Small intestine (tissue), 16 donors: ENCODE measurements at places on chromosomes 4 and X.

DNA sequence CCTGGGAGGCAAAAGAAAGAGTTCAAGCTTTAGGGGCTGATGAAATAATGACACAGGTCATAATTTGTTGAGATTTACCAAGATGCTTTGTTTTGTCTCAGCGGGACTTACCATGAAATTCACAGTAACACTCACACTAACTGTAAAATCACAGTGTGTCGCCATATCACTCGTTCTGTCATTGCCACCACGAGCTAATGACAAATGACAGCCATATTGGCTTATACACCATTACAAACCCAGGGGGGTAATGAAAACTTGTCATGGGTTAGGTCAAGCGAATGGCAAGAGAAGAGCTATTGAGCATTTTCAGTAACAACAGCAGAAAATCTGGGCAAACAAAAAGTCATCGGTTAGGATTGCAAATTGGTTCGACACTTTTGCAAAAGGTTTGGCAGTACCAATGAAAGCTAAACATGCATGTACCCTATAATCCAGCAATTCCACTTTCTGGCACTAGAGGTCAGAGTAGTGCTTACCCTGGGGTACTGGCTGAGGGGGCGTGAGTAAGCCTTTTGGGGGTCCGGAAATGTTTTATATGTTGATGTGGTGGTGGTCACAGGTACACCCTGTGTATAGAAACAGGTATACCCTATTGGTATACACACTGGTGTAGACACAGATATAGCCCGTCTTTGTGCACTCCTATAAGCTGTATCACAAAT is 83.9 kb upstream of the RAI2 start:
- no peak for DNase-seq

DNA sequence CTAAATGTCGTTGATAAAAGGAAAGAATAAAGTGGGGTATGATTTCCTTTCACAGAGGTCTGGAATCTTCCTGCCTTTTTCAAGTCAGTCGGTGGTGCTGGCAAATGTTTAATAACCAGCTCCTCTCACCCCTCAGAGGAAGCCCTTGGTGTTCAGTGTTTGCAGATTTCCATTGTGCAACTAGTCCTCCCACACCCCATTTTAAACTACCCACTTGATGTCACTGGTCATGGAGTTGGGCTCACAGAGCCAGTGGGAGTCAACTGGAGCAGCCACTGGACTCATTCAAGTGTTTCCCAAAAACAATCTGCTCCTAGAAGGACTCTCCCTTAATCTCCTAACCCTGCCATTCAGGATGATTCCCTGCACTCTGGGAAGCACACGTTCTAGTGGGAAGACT is 149.2 kb downstream of the PTTG2 start:
- no peak for DNase-seq

- DNase-seq: no peak
These were observed 183.6 kb upstream of the TRPC5 start for GRCh38 chrX:112266136-112266535.

DNA sequence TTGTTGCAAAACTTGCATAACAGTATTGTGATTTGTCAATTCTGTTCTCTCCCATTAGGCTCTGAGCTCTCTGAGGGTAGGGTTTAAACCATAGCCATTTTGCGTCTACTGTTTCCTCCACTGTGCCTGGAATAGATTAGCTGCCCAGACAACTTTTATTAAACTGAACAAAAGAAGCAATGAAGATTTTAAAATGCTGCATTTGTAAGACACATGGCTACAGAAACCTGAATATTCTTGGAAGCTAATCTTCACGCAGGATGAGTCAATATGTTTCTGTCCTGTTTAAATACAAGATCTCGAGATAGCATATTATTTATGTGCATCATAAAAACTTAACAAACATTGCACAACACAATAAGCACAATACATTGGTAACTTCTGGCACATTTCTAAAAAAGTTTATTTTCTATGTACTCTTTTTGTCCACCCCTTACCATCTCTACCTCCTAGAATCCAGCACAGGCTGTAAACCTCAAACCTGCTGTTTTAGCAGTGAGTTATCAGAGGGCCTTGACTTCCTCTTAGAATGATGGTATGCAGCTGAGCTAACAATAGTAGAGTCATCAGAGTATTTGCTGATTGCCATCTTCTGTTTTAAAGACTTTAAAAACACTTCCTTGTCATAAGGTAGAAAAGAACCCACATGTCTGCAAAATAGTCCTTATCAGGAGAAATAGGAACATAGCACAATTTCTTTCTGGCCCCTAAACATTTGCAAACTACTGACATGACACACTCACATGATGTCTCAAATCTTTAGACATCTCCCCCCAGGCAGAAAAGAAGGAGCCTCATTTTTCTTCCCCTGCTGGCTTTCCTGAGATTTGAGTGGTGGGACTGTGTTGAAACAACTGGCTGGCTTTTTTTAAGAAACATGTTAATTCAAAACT is 10.6 kb upstream of the CCNG2 start:
- peak; percentile 56 for DNase-seq

DNA sequence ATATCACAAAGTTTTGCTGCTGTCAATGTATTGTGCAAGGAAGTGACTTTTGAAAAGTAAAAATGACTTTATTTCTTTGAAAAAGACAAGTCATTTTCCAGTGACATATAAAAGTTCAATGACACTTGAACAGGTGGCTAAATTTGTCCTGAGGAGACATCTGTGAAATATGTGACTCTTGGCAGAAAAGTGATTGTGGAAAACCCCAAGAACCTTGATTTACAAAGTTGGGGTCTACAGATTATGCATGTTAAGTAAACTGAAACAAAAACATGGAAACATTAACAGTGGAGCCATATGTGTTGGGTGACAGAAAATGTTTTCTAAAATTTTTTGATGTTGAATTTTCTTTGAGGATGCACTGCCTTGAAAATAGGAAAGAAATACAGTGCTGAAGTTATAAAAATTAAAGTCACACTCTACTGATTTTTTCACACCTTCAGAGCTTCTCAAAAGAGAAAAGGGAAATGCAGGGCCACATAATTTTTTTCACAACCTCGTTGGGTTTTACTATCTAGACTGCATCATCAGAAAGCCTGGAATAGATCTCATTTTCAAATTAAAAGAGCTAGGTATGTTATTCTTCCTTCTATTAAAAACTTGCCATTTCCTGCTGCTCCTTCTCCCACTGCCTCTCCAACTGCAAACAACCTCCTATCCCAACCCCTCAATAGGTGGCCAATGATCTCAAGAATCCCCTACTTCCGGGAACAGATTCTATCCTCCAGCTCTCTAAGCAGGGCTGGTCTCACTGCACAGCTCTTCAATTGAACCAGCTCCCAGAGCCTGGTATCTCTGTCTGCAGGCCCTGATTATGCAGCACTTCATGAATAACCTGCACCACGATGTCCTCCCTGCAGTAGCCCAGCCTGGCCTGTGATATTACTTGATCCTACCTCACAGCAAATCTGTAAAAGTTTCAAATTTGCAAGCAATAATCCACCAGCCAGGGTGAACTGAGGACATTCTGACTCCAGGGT is 570.8 kb upstream of the CPEB2 start:
- DNase-seq: no peak

DNA sequence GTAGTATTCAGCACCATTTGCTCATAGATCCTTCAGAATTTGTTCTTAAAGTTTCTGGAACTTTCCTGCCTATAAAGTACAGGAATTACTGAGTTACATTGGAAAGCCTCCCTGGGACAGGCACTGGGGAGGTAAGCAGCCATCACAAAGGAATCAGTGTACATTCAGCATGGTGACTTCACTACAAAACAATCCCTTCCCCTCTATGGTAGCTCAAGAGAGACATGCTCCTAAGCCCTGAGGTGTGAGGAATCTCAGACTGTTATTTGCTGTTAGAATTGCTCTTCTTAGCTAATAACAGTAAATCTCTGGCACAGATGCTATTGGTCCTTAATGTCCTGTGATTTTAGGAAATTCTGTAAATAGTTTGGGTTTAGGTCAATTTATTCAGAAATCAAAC is 1898.0 kb upstream of the PCDH7 start:
- DNase-seq: no peak

DNA sequence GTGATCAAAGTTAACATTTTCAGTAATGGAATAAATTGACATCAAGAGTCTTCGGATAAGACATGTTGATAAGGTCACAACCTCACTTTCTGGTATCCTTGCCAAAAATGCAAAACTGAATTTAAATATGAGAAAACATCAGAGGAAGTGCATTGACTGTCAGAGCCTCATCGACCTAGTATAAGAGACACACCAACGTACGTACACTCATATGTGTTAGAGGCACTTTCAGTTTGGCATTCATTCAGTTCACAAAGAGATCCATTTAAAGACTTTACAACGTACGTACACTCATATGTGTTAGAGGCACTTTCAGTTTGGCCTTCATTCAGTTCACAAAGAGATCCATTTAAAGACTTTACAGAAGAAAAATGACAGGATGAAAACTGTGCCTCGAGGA is 280.3 kb downstream of the INPP4B start:
- DNase-seq: peak; percentile 69

GRCh38 chr4:151045907-151046306 is 30.8 kb upstream of the LRBA start:
- peak; percentile 10 for DNase-seq

- no peak for DNase-seq
These were observed 625.3 kb upstream of the HS3ST1 start for GRCh38 chr4:12053966-12054365.
